ENCODE measurements at places on chromosomes 3 and 15. TPM values are rescaled to one million over a fixed set of nuclear protein-coding genes. Genes with fewer than 3 reads are reported as not detected.

Gene MAPKBP1
- total RNA-seq = 7.1 TPM

Gene BCHE
- total RNA-seq = 36.5 TPM

Gene SENP8
- total RNA-seq = 1.2 TPM

Gene NLGN1
- 0.65 TPM for total RNA-seq

Gene COL6A5
- total RNA-seq = not detected

DNA sequence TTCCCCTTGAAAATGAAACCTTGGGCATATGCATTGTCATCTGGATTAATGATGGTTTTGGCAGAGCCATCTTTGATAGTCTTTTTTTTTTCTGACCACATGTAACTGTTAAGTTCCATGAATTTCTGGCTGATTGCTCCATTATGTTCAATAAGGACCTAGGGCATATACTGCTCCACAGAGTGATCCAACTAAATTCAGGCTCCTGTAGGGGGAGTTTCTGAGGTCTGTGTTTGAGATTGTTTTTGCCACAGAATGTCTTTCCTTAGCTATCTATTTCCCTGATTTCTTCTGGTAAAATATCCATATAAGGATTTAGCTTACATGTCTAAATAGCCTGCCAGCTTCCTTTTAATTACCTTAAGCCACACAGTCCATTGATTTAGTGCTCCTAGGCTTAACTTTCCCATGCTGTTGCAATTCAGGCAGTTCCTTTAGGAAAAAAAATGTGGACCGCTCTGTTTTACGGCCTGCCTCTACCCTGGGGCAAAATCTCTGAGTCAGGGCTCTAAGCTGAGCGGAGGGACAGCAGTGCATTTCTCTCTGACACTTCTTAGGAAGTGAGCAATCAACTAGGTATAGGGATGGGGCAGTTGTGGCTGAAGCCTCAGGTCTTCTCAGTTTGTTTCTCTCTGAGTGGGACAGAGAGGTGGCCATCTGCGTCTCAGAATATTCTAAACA, 796.2 kb downstream of the NR2F2 start:
- no peak for DNase-seq

GRCh38 chr15:28900041-28900891, 14.5 kb downstream of the APBA2 start:
- DNase-seq = no peak

DNA sequence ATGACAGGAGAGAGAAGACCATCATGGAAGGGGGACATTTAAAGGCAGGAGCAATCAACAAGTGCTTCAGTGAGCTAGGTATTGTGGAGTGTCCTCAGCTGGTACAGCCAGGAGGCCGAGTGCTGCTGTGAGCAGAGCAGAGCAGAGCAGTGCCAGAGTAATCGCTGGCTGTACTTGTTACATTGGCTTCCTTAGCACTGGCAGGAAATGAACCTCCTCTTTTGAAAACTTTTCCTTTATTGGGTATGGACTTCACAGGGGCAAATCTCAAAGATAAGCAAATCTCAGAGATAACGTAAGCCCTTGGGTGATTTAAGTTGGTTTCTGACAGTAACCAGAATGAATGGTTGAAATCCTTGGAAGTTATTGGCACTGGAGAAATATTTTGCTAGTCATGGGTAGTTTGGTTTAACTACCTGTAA, 2.1 kb downstream of the SH3GL3 start:
- no peak for DNase-seq

Measured in lung microvascular endothelial cell (primary cell).